ENCODE measurements at places on chromosomes 16 and 17. TPM values are rescaled to one million over a fixed set of nuclear protein-coding genes. Genes with fewer than 3 reads are reported as not detected.

The MYH13 gene
- polyA plus RNA-seq: not detected

The DRC3 gene
- not detected for polyA plus RNA-seq

The ZNF205 gene
- polyA plus RNA-seq: 6.6 TPM

The HOXB4 gene
- 1.2 TPM for polyA plus RNA-seq

The HSF5 gene
- not detected for polyA plus RNA-seq

The BCL6B gene
- polyA plus RNA-seq: 3.6 TPM

- no peak for DNase-seq
These were observed 20.5 kb downstream of the MNT start for GRCh38 chr17:2380226-2380922.

- no peak for DNase-seq
These were observed 64.3 kb upstream of the BCAR1 start for GRCh38 chr16:75315539-75316306.

GRCh38 chr17:56978441-56979090, 635 bp downstream of the SCPEP1 start:
- DNase-seq: no peak

- no peak for DNase-seq
These were observed 6.7 kb upstream of the ALDH3A2 start for GRCh38 chr17:19641687-19642372.

DNA sequence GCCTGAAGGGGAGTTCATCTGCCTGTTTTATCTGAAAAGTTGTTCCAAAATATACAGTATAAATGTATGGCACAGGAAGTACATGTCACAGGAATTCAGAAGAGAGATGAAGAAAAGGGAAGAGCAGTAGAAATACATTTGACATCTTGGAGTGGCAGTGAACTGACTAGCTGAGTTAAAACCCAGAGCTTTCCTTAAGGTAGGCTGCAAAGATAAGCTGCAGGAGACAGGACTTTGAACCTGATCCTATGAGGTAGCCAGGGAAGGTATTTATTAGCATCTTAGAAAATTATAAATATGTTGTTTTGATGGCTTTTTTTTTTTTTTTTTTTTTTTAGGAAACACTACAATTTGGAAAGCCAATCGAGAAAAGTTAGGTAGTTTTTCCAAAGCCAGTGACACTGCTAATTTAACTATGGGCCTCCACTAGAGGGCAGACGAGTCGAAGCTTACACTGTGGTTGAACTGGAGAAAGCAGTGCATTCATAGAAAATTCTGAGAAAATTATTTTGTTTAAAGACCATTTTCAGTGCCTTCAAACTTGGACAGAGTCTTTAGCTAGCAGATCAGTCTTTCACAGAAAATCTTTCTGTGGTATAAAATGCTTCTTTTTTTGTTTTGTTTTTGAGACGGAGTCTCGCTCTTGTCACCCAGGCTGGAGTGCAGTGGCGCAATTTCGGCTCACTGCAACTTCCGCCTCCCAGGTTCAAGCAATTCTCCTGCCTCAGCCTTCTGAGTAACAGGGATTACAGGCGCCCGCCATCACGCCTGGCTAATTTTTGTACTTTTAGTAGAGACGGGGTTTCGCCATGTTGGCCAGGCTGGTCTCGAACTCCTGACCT, 122.3 kb downstream of the SSH2 start:
- DNase-seq: no peak

- DNase-seq: no peak
These were observed 124.7 kb downstream of the MAF start for GRCh38 chr16:79475841-79476240.

GRCh38 chr17:72863526-72864211, 228.8 kb downstream of the SLC39A11 start:
- no peak for DNase-seq

DNA sequence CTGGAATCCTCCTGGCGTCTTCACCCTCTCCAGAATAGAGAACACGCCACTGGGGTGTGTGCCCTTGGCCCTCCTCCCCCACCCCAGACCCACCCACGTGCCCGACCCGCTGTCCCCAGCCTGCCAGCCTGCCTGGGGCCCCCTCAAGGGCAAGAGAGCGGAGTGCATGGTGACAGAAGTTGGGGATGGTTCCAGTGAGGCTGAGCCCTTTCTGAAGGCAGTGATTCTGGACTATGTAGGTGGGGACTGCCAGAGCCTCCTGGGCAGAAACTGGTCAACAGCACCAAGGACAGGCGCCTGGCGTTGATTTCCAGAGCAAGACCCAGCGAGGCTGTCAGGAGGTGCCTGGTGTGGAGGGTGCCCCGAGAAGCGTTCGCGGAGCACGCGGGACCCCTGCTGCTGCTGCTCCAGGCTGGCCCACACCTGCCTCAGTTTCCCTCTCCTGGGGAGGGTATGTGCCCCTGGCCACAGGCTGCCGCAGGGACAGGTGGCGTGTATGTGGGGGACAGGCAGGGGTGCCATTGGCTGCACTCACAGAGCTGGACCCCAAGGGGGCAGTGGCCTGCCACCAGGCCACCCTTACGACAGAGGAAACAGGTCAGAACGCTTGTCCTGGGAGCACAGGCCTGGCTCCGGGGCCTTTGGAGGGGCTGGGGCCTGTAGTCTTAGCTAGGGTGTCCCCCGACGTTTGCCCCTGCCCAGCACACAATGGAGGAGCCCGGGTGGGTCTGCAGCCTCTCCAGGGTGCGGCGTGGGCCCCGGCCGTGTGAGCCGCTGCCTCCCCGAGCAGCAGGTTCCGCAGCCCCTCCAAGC, 1.2 kb downstream of the SSTR5 start:
- DNase-seq: no peak

DNA sequence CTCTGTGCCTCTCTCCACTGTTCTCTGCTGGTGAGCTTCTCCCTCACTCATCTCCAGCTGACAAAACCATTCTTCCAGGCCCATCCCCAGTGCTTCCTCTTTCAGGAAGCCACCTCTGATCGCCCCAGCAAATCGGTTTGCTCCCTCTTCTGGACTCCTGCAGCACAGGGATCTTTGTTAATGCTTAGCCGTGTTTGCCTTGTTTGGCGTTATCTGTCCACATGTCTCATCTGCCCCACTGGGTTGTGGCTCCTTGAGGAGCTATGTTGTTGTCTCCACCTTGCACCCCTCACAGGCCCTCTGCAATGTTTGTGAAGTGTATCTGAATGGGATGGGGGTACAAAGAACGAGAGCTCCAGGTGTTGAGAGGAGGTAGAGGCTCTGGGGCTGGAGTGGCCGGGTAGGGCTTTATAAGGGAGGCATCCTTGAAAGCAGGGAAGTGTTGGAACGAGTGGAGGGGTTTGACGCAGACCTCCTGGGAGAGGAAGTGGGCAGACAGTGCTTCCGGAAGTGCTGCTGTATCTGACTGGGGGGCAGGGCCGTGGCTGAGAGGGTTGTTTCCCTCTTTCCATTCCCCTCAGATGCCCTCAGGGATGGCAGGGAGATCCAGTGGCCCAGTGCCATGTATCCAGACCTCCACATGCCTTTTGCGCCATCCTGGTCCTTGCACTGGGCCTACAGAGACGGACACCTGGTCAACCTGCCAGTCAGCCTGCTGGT, 27.8 kb downstream of the CASKIN2 start:
- peak; percentile 64 for DNase-seq

DNA sequence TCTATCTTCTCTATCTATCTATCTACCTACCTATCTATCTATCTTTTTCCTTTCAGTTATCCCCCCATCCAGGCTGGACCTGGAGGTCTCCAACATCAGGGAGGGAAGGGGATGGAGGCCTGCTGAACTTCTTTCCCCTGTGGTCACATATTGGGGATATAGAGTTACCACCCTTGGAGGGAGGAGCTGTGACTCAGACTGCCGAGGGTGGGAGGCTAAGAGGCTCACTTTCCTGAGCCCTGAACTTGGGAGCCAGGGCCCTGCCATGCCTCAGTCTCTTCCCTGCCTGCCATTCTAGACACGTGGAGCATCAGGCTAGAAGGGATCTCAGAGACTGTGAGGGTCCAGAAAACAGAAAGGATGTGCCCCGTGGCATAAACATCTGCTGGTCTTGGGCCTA, 8.4 kb downstream of the LRRC3C start:
- no peak for DNase-seq

DNA sequence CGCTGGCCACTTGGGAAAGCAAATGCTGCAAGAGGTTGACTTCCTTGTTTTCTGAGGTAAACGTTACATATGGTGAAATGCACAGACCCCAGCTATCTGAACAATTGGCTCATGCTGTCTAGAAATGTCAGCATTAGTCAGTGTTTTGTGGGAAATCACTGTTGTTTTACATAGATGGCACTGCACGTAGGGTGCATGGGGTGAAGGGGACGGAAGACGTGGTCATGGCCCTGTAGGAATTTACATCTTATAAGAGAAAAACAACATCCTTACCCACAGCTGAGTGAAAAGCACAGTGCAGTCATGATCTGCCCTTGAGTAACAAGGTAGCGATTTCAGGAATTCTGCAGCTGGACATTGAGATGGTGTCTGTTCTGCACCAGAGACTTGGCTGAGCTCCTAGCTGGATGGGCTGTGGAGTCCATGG, 15.2 kb downstream of the RPTOR start:
- DNase-seq: no peak

DNA sequence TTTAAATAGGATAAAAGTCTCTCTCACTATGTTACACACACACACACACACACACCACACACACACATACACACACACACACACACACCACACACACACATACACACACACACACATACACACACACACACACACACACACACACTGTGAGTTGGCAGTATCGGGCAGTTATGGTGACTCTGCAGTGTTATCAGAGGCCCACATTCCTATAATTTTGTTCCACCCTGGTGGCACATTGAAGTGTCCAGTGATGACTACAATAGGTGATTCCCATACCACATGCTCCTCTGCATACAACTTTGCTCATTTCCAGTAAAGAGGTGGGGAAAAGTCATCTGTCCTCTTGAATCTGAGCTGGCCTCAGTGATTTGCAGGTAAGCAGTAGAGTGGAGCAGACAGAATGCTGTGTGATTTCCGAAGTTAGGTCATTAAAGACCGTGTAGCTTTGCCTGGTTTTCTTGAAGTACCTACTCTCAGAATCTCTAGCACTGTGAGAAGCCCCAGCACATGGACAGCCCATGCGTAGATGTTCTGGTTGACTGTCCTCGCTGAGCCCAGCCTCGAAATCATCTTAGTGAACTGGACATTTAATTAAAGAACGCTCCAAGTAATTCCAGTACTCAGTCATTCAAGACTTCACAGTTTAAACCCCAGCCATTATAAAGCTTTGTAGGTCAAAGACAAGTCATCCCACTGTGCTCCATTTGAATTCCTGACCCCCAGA, 836.6 kb upstream of the SOX9 start:
- DNase-seq: no peak

- peak; percentile 44 for DNase-seq
These were observed 24.4 kb upstream of the DOC2B start for GRCh38 chr17:205817-206216.

- no peak for DNase-seq
These were observed 808.3 kb upstream of the EEF2KMT start for GRCh38 chr16:5905935-5906334.

- no peak for DNase-seq
These were observed 2.3 kb downstream of the LIMD2 start for GRCh38 chr17:63697341-63698286.

DNA sequence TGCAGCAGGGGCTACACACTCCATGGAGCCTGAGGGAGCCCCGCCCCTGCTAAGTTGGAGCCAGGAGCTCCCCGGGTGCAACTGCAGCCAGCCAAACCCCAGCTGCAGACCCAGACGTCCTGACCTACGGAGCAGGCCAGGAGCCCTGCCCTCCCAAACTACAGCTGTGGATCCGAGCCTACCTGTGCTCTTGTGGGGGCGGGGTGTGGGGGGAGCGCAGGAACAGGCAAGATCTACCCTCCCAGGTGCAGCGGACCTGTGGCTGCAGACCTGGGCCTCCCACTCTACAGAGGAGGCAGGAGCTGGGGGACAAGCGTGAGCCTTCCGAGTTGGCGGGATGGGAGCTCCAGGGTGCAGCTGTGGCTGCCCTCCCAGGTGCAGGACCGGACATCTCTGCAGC, 29.7 kb upstream of the MYLK3 start:
- no peak for DNase-seq

GRCh38 chr16:7487574-7488323, 155.1 kb downstream of the RBFOX1 start:
- DNase-seq: no peak

- no peak for DNase-seq
These were observed 3.5 kb downstream of the LIMD2 start for GRCh38 chr17:63696381-63696961.

DNA sequence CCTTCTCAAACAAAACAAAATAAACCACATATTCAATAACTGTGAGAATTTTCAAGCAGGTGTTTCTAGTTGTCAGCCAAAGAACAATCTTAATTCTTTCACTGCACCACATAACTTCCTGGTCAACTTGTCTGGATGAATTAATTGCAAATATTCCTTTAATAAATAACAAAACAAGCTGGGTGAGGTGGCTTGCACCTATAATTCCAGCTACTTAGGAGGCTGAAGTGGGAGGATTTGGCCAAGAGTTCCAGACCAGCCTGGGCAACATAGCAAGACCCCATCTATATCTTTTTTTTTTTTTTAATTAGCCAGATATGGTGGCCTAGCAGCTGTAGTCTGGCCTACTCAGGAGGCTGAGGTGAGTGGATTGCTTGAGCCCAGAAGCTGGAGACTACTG, 17.0 kb upstream of the PPM1D start:
- no peak for DNase-seq

DNA sequence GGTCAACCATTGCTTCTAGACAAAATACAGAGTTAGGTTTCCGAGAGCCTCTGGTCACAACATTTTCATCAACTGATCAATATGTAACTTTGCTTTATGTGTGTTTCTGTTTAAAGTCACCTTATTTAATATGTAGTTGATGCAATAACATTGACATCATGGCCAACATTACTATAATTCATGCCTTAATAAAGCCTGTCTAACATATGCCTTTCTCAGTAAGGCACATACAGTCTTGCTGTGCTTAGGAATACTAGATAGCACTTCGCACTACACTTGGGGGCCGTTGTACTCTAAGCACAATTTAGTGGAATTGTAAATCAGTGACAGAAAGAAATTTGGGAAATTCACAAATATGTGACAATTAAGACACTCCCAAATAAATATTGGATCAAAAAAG, 9.6 kb upstream of the SCNN1G start:
- DNase-seq: no peak

DNA sequence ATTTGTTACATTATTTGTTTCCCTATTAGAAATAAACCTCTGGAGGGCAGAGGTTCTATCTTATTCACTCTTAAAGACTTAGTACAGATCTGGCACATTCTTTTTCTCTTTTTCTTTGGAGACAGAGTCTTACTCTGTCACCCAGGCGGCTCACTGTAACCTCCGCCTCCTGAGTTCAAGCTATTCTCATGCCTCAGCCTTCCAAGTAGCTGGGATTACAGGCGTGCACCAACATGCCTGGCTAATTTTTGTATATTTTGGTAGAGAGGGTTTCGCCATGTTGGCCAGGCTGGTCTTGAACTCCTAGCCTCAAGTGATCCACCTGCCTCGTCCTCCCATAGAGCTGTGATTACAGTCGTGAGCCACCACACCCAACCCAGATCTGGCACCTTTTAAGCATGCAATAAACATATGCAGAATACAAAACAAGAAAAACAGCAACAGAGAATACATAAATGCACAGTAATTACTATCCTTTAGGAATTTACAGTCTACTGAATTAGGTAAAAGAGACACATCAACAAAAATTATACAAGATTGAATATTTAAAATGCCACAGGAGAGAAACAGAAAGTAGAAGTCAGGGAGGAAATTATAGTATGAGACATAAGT, 52.1 kb downstream of the GPATCH8 start:
- no peak for DNase-seq

GRCh38 chr16:81713295-81713772, 65.8 kb upstream of the PLCG2 start:
- no peak for DNase-seq

All from sigmoid colon (tissue), 7 donors.